Stimulated activated CD4-positive, alpha-beta T cell treated with anti-CD3 and anti-CD28 coated beads, TNF-alpha, amount 100 ng/mL, for 1 hour (primary cell): ENCODE measurements at places on chromosomes 1 and 21.

DNA sequence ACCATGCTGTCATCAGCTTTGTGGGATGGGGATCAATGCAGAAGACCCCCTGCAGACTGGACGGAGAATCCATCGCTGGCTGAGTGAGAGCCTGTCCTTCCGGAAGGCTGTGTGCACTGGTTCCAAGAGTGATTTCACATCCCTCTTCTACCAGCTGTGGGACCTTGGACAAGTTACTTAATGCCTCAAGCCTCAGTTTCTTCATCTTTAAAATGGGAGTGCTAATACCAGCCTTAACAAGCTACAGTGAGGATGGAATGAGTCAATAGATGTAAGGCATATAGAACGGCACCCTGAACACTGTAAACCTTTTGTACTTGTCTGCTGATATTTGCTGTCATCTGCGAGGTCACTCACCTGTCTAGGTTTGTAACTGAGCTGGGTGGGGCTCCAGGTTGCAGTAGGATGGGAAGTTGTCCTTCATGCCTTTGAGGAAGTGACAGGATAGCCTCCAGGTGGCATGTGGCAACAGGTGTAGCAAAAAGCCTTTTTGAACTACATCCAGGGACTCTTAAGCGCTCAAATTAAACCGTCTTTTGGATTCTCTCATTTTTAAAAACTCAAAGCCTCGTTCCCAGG, 27.5 kb downstream of the TMEM51 start:
- no peak for DNase-seq

DNA sequence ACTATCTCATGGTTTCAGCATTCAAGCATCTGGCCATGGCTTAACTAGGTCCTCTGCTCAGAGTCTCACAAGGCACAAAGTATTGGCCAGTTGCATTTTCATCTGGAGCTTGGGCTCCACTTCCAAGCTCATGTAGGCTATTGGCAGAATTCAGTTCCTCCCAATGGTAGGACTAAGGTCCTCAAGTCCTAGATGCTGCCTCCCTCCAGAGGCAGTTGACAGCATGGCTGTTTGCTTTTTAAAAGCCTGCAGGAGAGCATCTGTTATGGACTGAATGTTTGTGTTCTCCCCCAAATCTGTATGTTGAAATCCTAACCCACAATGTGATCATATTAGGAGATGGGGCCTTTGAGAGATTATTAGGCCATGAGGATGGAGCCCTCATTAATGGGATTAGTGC, 38.0 kb upstream of the HLX start:
- no peak for DNase-seq

DNA sequence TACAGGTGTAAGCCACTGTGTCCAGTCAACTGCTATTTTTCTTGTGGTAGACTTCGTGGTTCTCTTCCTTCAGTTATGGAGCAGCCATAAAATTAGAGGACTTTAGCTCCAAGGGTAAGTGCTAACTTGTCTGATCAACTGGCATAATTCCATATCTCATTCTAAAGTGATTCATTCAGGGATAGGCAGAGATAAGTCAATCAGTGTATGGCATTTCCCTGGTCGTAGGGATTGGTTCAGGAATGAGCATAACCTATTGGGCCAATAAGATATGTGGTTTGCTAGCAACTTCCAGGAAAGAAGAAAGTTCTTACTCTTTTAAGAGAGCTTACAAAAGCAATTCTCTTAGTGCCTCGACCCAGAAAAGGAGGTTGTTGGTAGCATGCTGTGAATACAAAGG, 4.7 kb upstream of the ZSWIM5 start:
- DNase-seq: no peak

GRCh38 chr1:153538315-153538821, 2.4 kb downstream of the S100A5 start:
- DNase-seq: no peak

- DNase-seq: no peak
These were observed 161.3 kb downstream of the ROR1 start for GRCh38 chr1:63935143-63935542.
